ENCODE measurements at places on chromosomes 12 and 14.

DNA sequence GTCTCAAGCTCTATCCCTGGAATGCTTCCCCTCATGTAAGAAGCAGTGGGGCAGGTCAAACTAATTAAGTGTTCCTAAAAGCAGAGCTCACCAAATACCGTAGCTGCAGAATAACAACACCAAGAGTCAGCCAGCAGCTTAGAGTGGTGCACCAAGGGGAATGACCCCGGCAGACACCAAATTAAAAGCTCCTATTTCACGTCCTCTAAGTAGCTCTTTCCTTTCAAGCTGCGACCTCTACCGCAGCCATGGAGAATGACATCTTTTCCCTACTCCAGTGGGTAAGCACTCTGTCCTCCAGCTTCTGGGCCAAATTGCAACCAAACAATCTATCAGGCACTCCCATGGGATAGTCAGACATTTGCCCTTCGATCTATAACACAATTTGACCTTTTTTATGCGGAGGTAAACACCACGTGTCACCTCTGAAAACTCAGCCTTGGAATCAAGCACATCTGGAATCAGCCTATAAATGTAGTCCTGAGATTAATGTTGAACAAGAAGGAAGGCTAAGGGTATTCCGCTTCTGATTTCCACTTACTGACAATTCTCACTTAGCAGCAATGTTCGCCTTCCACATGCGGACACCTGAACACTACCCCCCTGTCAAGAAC is 67.6 kb upstream of the CDKN3 start:
- DNase-seq, result no peak

DNA sequence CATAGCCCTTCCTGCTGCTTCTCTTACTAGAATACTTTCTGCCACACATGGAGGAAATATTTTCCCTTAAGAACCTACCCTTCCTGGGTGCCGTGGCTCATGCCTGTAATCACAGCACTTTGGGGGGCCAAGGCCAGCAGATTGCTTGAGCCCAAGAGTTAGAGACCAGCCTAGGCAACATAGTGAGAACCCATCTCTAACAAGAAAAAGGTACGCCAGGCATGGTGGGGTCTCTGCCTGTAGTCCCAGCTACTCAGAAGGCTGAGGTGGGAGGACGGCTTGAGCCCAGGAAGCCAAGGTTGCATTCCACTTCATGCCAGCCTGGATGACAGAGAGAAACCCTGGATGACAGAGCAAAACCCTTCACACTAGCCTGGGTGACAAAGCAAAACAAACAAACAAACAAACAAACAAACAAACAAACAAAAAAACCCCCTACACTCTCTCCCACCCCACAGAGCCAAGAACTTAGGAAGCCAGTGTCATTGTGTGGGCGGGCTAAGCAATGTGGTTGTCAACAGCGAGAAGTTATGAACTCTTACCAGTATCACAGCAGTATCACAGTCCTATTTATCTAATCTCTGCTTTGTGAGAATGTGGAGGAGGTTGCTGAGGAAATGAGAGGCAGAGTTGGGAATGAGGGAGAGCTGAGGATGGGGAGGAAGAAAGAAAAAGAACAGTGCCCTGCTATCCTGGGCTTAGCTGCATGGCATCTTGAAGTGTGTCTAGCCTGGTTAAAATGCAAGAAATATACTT is 53.8 kb upstream of the CLEC14A start:
- DNase-seq, result no peak

DNA sequence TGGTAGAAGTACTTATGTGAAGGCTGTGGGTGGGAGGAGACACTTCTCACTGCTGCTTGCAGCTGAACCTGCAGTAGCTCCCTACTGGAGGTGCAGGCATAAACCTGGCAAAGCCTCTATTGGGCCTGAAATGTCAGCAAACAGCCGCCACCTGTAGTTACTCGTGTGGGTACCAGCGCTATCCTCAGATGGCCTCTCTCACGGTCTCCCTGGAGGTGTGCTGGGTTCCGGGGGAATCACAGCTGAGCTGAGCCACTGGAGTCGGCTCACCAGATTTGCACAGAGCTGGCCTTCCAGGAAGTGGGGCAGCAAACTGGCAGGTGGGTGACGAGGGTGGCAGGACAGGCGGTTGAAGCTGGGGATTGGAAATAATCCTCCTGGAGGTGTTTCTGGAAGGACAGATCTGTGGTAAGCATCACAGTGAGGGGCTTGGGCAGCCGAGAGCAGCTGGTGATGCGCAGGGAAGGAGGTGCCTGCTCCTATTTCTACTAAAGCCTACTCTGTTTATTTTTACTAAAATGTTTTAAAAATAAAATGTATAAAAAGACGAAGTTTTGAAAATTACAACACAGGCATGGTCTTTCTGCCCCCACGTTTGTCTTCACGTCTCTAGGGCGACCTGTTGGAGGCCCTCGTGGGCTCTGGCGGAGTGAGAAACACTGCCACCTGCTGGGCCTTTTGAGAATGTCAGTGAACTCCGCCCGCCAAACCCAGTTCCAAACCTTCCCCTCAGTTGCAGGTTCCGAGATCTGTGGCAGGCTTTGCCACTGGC is 67.8 kb upstream of the PLEKHG3 start:
- peak; percentile 57 for DNase-seq

GRCh38 chr12:32819424-32819823 is 63.7 kb upstream of the YARS2 start:
- no peak for DNase-seq

- no peak for DNase-seq
These were observed 3.7 kb upstream of the TAS2R19 start for GRCh38 chr12:11026118-11026517.

DNA sequence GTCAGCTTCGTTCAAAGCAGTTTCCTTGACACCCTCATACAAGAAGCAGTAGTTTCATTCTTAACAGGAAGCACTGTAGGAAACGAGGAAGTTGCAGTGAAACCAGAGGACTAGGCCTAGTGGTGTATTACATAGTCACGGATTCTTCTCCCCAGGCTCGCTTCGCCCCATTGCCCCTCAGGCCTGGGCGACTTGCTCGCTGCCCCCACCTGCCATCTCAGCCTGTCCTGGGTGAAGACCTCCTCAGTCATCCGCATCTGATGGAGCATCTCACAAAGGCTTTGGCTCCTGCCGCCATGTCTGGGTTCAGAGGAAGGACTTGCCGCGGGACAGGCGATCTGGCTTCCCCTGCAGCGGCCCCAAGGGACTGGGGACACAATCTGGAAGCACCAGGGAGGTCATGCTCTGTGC is 93.5 kb downstream of the LMNTD1 start:
- DNase-seq, result no peak

DNA sequence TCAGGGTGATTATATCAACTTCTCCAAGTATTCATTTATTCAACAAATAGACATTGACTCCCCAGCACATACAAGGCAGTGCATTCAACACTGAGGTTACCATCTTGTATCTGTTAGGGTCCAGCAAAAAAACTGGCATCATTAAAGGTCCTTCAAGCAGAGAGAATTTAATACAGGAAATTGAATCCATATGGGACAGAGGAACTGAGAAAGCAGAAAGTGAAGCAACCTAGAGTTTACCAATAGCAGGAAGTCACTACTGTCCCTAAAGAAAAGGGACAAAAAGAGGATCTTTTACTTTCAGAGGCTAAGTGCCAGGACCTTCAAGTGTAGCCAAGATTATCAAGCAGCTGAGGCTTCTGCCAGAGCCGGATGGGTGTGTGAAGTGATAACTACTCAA is 237.8 kb upstream of the TBX3 start:
- DNase-seq, result no peak

DNA sequence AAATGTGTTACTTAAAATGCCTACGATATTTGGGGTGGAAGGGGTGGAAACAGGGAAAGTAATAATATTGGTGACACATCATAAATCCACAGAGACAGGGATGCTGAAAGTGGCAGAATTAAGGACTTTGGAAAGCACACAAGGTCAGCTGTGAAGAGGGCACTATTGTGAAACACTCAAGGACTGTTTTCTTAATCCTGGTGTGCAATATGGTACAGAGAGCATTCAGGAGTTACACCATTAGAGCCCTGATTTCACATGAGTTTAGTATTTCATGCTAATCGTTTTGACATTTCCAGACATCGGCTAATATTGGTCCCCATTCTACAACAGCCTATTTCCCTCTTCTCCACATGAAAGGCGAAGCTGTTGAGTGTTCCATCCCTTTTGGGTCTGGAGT is 219.2 kb downstream of the MSRB3 start:
- DNase-seq, result no peak

DNA sequence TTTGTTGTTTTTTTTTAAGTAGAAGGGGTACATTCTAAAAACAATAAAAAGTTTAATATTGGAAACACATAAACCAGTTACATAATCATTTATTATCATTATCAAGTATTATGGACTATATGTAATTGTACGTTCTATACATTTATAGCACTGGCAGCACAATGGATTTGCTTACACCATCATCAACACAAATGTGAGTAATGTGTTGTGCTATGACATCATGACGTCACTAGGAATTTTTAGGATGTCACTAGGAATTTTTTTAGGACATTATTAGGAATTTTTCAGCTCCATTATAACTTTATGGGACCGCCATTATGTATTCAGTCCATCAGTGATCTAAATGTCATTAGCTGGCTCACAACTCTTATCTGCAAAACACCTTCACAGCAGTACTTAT is 126.8 kb upstream of the SYT10 start:
- DNase-seq, result no peak

GRCh38 chr12:95918194-95918993 is 24.0 kb downstream of the CCDC38 start:
- DNase-seq, result no peak

DNA sequence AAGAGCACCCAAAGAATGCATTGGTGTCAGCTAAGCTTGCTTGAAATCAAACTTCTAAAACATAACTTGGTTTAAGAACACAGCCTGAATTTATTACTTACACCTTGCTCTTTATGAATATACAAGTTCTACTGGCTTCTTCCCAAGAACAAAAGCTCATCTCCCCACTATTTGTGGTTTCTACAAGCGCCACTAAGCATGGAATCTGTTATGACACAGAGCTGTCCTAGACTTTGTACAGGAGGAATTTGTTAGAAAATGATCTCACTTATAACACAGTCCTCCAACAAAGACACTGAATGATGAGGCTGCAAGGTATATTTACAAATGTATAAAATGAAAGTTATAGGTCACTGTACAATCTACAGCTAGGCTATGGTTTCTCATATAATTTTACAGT is 452.1 kb downstream of the BCAT1 start:
- no peak for DNase-seq
